ENCODE measurements at places on chromosomes 13 and 19.

GRCh38 chr19:13965926-13966683 is 13.8 kb downstream of the DCAF15 start:
- no peak for DNase-seq

GRCh38 chr19:47497050-47497766 is 13.2 kb upstream of the KPTN start:
- no peak for DNase-seq

DNA sequence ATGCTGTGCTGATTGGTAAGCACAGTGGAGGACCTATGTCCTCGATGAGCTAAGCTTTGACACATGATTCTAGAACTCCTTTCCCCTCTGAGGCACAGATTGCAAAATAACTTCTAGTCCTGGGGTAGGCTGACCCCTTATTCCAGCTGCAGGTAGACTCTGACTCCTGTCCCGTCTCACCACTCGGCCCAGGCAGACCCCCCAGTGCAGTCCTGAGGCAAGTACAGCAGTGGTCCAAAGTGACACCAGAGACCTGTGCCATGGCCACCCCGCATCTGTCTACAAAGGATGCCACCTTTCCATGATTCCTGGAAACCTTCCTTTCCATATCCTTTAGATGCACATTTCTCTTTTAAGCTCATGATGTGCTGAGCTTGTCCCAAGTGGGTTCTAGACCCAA is 482.5 kb downstream of the ZNF536 start:
- DNase-seq: no peak

GRCh38 chr13:102452836-102453235 is 51.0 kb upstream of the FGF14 start:
- no peak for DNase-seq

GRCh38 chr13:52353193-52353592 is 52.8 kb downstream of the THSD1 start:
- DNase-seq: no peak

- no peak for DNase-seq
Observed at GRCh38 chr19:17483605-17484002, 13.3 kb downstream of the SLC27A1 start.

- no peak for DNase-seq
Observed at GRCh38 chr13:97226788-97227627, 4.9 kb downstream of the MBNL2 start.

GRCh38 chr19:31715249-31715945 is 366.2 kb upstream of the TSHZ3 start:
- no peak for DNase-seq

GRCh38 chr19:28686756-28687155 is 526.2 kb downstream of the UQCRFS1 start:
- no peak for DNase-seq

DNA sequence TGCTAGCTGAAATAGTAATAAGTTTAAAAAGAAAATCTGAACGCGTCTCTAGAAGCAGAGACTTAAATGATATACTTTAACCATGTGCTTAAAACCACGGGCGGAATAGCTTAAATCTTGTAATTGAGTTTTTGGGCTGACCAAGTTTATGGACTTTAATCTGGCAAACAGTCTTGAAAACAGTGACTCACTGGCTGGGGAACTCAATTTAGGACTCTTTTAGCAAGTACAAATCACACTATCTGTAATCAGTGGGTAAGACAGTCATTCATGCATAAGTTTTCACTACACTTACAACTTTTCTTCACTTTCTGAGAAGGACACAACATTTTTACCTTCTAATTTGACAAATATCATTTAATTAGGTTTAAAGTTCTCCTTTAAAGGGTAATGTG is 26.8 kb downstream of the ZNF627 start:
- DNase-seq: no peak

GRCh38 chr13:25882466-25883357 is 169.1 kb downstream of the SHISA2 start:
- no peak for DNase-seq

GRCh38 chr19:35142606-35143230 is 337 bp upstream of the FXYD7 start:
- DNase-seq: peak; percentile 84

DNA sequence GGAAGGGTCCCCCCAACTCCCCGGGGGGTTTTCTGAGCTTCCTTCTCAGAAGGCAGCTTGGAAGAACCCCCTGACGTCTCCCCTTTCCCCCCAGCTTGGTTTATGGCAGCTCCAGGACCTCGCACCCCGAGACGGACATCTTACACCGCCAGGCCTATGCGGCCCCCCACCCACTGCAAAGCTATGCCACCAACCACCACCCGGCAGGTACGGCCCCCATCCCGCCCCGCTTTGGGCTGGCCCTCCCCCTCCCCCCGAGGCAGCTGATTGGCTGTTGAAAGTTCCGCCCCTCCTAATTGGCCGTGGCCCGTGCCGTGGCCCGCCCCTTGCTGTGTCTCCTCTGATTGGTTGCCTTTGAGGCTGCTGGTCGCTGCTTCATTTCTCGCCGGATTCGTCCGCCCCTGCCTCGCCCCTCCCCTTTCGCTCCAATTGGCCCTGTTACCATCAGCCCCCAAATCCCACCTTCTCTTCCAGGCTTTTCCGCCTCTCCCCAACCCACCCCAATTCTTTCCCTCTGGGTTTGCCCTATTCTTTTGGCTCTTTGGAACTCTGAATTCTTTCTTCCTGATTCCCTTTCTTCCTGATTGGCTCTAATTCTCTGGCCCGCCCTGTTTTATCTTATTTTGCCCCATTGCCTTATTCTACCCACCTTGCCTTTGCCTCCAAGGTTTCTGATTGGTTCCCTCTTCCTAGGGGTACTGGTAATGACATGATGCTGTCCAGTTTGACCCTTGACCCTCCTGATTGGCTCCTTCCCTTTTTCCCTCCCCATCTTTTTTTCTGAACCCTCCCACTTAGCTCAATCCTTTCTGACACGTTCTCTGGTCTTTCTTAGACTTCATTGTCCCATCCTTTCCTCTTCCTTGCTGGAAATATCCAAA is 2.5 kb downstream of the PRR12 start:
- DNase-seq: peak; percentile 98

- DNase-seq: no peak
Observed at GRCh38 chr19:54532528-54532927, 29.9 kb downstream of the LAIR2 start.

DNA sequence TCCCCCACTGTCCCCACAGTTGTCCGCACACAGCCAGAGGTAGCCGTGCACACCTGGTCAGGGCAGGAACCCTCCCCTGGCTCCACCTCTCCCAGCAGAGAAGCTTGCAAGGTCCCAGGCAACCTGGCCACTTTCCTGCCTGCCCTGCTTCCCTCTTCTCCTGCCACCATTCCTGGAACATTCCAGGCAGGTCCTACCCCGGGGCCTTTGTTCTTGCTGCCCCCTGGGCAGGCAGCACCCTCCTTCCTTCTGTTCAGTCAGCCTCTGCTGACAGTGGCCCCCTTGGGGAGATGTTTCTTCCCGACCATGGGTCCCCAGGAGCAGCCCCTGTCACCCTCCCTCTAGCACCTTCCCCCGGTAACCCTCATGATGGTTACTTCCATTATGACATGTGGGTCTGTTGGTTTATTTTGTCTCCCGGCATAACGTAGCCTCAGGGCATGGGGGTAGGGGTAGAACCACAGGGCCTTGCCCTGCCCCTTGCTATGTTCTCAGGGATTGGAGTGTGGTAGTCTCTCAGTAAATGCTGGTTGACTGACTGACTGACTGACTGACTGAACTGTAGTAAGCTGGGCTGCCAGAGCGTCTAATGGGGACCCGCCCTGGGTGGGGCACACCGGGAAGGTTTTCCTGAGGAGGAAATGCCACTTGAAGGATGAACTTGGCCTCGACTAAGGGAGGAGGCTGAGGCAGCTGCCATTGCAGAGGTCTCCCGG is 10.8 kb downstream of the PAK4 start:
- no peak for DNase-seq

DNA sequence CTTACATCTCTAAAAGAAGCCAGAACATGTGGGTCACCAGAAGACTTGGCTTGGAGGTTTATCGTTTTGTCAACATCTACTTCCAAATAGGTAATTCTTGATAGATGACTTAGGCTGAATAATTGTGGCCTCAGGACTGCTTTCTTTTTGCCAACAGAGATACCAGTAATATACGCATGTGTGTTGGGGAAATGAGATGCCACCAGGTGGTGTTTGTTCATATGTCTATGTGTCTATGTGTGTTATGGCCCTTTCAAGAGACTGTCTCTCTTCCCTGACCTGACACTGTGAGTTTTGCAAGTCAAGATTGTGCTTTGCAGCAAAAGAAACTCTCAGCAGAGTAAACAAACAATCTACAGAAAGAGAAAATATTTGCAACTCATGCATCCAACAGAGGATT is 31.6 kb upstream of the METTL21C start:
- DNase-seq: no peak

DNA sequence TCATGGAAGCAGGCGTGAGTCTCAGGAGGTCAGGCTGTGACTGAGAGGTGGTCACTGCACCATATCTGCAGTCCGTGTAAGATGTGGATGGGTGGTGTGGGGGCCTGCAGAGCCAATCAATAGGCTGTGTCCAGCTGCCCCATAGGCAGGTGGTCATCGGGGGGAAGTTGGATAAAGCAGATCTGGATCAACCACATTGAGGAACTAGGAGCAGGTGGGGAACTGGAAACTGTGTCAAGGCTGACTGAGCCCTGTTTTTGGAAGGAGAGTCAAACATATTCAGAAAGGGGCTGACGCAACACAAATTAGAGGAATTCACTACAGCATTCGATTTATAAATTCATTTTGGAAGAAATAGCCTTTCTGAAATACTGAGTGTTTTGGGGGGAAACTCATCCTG is 15.0 kb downstream of the CLEC4M start:
- no peak for DNase-seq

DNA sequence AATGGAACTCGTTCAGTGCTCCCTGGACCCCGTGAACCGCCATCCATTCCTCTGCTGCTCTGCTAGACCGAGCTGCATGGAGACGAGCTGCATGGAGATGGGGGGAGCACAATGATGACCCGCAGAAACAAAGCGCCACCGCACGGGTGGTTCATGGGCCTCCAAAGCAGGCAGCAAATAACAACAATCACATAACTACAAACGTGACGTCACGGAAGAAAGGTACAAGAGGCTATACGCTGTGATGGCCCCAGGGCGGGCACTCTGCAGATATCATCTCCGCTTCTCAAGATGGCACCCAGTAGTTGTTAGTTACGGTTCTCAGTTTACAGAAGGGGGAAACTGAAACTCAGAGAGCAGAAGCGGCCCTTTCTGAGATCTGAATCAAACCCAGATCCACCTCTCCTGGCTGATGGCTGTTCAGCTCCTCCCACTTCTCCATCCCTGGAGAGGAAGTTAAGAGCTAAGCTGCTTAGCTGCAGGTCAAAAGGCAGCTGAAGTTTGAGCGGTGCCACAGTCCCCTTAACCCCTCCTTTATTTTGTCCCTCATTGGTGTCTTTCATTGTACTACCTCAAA is 1.7 kb downstream of the ATP13A1 start:
- DNase-seq: no peak
